ENCODE measurements at places on chromosomes 7 and 10.

- no peak for DNase-seq
Measured at GRCh38 chr7:45686441-45687184, 112.4 kb downstream of the ADCY1 start.

- no peak for DNase-seq
Measured at GRCh38 chr10:113142601-113143362, 192.7 kb downstream of the TCF7L2 start.

- DNase-seq: no peak
Measured at GRCh38 chr7:44891791-44892190, 6.5 kb upstream of the PURB start.

DNA sequence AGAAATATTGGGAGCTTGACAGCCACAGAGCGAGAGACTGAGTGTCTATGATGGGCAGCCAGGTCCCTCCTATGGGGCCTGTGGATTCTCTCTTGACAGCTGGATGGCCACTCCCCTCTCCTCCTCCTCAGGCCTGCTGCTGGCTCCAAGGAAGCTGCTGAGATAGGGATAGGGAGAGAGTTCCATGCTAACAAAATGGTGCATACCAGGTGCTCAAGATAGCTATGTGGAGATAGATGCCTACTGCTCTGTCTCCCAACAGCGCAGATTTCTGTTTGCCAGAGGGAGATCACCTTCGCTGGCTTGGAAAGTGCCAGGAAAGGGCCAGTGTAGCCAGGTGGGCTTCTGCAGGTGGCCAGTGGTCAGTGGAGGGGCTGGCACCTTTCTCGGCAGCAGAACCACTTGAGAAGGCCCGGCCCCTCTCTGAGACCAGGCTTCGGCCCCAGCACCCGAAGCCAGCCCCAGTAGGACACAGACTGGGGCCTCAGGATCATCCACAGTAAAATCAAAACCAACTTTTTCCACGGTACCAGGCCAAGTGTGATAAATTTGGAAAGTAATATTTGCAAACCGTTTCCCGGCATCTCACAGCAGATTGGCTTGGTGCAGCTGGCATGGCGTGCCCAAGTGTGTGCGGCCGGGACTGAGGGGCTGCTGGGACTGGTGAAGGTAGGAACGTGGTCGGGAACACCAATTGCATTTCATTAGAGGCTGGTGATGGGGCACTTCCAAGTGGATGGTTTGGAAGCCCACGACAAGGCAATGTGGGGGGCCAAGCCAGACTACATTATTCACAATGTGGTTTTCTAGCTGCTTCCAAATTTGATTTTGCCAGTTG, 139.6 kb downstream of the PTPN20 start:
- DNase-seq: no peak

DNA sequence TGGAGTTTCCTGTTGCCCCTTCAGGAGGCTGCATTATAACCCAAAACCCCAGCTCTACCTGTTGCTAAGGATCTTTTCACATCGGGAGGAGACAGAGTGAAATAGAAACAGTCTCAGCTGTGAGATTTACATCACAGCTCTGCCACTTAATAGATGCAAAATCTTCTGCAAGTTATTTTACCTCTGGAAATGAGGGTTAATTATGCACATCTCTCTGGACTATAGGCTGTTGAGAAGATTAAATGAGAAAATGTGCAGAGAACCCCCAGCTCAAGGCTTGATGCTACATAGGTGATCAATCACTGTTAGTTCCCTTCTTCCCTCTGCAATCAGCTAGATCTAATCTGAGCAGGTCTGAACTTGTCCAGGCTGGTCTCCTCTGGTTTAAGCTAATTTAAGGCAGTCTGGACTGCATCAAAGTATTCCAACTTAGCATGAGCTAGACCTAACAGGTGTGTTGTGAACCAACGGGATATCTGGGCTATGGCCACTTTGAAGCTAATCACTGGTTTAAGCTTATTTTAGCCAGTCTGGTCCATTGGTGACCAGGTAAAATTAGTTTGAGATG, 8.9 kb upstream of the LRRC18 start:
- no peak for DNase-seq

DNA sequence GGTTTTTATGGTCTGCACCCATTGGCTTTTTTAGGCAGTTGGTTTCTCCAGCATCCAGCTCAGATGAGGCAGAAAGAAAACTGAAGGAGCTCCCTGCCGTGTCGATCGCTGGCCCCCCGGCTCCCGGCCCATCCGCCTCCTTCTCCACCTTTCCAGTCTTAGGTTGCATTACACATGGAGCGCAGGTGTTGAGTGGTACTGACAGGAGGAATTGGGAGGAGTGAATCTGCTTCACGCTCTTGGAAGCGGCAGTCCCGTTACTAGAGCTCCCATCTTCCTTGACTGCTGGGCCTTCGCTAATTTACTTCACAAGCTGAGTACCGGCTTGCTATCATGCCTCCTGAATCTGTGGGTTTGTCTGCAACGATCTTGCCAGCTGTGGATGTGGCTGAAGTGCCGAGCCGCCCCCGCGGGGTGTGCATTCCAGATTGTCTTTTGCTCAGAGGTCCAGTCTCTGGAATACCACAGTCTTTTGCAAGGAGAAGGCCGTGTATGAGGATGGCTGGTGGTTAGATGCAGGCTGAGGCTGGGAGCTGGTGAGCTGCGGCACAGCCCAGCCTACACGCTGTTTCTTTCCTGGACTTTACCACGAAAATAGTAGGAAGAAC, 17.1 kb downstream of the IQCE start:
- no peak for DNase-seq

- no peak for DNase-seq
Measured at GRCh38 chr7:144723301-144723700, 112.6 kb downstream of the TPK1 start.

- DNase-seq: no peak
Measured at GRCh38 chr7:130886438-130887135, 152.6 kb upstream of the KLF14 start.

GRCh38 chr10:46002916-46003693, 27.3 kb downstream of the NCOA4 start:
- DNase-seq: no peak

GRCh38 chr7:115816318-115816974, 214.1 kb downstream of the TFEC start:
- no peak for DNase-seq

- no peak for DNase-seq
Measured at GRCh38 chr10:103277713-103278536, 987 bp downstream of the INA start.

GRCh38 chr7:2029936-2030335, 202.8 kb downstream of the MAD1L1 start:
- DNase-seq: no peak

DNA sequence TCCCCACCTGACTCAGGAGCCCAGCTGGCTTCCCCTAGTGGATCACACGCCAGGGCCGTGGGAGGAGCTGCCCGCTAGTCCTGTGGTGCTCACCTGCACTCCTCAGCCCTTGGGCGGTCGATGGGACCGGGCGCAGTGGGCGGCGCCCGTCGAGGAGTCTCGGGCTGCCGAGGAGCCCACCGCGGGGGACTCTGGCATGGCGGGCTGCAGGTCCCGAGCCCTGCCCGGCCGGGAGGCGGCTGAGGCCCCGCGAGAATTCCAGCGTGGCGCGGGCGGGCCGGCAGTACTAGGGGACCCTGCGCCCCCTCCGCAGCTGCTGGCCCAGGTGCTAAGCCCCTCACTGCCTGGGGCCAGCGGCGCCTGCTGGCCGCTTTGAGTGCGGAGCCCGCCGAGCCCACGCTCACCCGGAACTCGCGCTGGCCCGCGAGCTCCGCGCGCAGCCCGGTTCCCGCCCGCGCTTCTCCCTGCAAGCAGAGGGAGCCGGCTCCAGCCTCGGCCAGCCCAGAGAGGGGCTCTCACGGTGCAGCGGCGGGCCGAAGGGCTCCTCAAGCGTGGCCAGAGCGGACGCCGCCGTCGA, 367.9 kb downstream of the TYW1 start:
- no peak for DNase-seq

GRCh38 chr10:60893231-60893630, 50.8 kb downstream of the RHOBTB1 start:
- DNase-seq: no peak

DNA sequence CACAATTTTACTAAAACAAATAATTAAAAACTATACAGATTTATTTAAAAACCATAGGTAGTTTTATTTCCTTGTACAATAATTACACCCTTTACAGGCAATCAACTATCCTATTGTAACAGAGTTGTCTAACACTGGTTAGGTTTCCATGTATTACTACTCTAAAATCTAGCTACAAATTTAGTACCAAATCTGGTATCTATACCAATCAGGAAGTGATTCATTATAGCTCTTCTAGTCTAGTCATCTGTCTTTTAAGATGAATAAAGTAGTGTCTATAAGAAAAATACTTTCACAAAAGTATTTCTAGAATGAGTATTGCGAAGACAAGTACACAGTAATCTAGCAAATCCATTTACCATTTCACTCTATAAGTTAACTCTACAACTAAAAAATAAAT, 16.9 kb downstream of the ZNF800 start:
- DNase-seq: no peak

DNA sequence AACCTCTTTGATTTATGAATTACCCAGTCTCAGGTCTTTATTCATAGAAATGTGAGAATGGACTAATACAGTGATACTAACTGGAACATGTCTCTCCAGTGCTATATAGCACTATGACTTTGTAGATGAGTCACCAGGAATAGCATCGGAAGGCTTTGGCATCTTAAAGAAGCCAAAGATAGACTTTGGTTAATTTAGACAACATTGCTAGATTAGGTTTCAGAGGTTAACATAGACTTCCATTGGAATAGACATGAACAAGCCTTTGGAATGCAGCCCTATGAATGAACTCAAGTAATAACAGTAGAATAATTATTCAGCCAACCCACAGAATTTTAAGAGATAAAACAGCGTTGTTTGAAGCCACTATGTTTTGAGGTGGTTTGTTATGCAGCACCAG, 169.2 kb downstream of the HGF start:
- no peak for DNase-seq

- no peak for DNase-seq
Measured at GRCh38 chr10:79073784-79074432, 5.1 kb downstream of the ZMIZ1 start.

DNA sequence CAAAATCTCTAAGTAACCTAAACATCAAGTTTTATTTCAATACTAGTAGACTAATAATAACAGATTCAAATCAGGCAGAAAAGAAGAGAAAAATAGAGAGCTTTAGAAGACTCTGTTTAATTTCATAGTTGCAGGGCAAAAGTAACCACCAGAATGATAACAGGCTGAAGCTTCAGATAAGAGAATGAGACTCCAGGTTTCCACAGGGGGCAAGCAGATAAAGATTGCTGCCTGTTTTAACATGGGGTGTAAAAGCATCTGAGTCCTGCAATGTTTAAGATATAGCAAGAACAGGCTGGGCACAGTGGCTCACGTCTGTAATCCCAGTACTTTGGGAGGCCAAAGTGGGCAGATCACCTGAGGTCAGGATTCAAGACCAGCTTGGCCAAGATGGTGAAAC, 11.0 kb downstream of the CROT start:
- DNase-seq: no peak

- DNase-seq: no peak
Measured at GRCh38 chr7:155007947-155008346, 5.0 kb upstream of the PAXIP1 start.

DNA sequence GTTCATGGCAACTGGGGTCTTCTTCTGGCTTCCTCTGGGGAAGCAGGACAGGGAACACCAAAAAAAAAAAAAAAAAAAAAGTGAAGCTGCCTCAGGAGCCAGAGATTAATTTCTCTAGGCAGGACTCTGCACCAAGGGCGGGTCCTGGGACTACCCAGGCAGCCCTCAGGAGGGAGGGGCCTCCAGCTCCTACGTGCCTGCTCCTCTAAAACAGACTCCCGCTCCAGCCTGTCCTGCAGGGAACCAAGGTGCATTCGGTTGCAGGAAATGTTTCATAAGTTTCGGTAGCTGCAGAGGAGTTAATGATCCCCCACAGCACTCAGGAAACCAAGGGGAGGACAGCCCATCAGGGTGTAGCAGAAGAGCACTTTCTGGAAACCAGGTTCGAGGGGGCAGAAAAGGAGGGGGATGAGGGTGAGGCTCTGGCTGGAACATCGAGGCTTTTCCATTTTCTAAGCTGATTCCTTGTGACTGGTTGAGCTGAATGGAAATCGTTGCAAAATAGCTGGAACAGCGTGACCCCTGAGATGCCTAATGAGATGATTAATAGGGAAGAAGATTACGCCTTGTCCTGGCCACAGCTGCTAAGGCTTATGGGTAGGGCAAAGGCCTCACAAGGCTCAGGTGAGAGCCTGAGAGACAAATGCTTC, 84.2 kb downstream of the STRA8 start:
- DNase-seq: no peak
